Cortex of kidney (tissue), 1 donor: ENCODE measurements at places on chromosomes 11 and 22.

- DNase-seq, result no peak
Measured at GRCh38 chr22:48432781-48433518, 1394.7 kb downstream of the BRD1 start.

- no peak for DNase-seq
Measured at GRCh38 chr11:30436801-30437200, 113.9 kb downstream of the ARL14EP start.

- no peak for DNase-seq
Measured at GRCh38 chr22:26494506-26494905, 10.8 kb downstream of the SRRD start.

- DNase-seq, result no peak
Measured at GRCh38 chr11:13876423-13876822, 86.1 kb upstream of the SPON1 start.

DNA sequence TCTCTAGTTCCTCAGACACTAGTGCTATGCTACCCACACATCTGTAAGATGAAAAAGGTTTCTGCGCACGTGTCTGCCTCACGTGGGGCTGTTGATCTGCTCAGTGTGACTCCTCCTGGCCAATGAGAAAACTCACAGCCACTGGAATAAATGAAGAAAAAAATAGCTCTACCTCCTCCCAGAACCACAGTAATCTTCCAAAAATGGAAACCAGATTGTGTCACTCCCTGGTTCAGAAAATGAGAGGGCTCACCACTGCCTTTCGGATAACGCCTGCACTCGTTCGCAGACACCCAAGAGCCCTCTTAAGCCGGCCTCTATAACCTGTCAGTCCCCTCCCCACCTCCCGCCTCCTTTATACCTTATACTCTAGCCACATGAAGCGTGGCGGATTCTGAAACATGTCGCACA lies 5.1 kb downstream of the APBB1 start:
- DNase-seq, result no peak
